Hippocampal formation (tissue), 2 donors: ENCODE measurements at places on chromosomes 1 and 21.

GRCh38 chr1:156401041-156401574, 32.1 kb downstream of the RHBG start:
- no peak for DNase-seq

DNA sequence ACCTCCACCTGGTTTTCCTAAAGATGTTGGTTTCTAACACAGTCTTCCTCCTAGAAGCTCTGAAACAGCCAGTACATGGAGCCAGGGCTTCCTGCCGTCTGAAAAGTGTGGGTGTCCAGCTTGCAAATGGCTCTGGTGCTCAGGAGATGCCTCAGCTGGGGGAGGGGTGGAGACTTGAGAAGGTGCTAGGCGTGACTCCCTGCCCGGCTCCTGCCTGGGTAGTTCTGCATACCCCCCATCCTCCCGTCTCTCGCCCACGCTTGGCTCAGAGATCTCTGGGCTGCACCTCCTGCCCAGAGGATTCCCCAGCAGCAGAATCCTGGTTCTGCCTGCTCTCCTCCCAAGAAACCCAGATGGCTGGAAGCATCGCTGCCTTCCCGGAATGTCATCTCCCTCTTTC, 16.9 kb downstream of the STUM start:
- DNase-seq: no peak

GRCh38 chr1:8104278-8105236, 78.4 kb upstream of the ERRFI1 start:
- DNase-seq: no peak

- no peak for DNase-seq
Observed at GRCh38 chr1:37433171-37433570, 41.2 kb upstream of the ZC3H12A start.

DNA sequence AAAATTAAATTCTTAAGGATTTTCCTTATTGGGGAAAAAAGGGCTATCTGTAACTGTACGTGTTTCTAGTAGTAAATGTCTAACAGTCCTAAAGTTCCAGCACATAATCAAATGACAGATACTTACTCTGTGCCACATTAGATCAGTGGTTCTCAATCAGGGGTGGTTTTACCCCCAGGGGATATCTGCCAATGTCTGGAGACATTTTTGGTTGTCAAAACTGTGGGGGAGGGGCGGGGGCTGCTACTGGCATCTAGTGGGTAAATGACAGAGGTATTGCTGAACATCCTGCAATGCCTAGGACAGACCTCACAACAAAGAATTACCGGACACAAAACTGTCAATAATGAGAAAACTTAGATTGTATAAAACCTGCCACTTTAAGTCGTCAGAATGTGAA, 33.4 kb upstream of the PTPRC start:
- DNase-seq: no peak

- DNase-seq: no peak
Observed at GRCh38 chr1:183044893-183045649, 21.9 kb downstream of the LAMC1 start.

DNA sequence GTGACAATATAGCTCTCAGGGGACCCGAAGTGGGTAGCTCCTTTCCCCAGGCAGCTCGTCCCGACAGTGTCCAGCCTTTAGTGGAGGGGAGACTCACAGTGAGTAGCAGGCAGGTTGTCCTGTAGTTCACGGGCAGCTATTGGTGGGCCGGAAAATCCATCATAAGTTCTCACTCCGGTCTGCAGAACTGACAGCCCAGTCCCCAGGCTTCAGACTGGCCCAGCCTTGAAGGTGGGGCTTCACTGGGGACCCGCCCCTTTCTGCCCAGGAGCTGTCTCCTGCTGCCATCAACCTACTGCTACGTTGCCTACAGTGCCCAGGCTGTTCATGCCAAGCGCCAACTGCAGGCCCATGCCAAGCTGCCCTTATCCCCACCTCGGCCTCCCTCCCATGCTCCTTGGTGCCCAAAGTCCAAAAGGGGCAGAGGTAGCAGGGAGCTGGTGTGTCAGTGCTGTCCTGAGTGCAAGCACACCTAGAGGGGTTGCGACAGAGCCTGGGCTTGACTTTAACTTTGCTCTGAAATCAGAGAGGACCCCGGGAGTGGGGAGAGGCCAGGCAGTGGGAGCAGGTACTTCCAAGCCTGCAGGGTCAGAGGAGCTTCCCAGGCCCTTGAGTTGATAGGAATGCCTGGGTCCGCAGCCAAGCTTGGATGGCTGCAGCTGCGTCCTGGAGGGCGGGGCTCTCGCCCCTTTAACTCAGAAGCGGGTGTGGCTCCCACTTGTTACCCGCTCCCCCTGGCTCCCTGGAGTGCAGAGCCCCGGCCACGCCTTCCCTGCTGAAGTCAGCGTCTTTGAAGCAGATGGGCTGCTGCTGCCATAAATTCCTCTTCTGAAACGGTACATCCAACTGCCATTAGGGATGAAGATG, 1144.3 kb upstream of the NCAM2 start:
- DNase-seq: no peak

DNA sequence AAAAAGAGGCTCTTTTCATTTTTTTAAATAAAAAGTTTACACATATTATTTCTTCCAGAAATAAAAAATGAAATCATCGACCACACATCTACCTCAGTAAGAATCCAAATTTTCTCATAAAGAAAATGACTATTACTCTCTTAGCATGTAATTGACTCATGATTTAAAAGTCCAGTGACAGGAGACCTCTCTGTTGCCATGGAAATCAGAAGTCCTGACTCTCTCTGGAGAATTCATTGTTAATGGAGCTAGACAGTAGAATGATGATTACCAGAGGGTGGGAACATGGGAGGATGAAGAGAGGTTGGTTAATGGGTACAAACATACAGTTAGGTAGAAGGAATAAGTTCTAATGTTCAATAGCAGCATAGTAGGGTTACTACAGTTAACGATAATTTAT, 5.0 kb upstream of the CLCA4 start:
- no peak for DNase-seq

DNA sequence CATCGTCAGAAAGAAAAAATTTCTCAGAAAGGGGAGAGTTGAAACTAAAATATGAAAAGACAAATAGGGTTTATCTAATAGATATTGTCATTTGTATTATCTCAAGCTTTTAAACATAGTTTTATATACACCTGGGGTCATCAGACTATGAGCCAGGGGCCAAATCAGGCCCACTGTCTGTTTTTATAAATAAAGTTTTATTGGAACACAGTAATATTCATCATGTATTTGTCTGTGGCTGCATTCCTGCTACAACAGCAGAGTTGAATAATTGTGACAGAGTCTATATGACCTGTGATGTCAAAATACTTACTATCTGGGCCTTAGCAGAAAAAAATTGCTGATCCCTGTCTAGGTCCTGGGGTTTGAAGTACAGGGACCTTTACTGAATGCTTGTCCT, 120.5 kb upstream of the RUNX1 start:
- DNase-seq: no peak

GRCh38 chr1:201713086-201713810, 115.7 kb upstream of the IPO9 start:
- DNase-seq: peak; percentile 78

- DNase-seq: no peak
Observed at GRCh38 chr21:24671901-24672300, 935.4 kb downstream of the MRPL39 start.

GRCh38 chr1:168297019-168297730, 16.5 kb downstream of the TBX19 start:
- DNase-seq: no peak

- DNase-seq: no peak
Observed at GRCh38 chr21:46253610-46254124, 25.1 kb upstream of the LSS start.

GRCh38 chr1:67753776-67754525, 69.0 kb downstream of the GADD45A start:
- no peak for DNase-seq

DNA sequence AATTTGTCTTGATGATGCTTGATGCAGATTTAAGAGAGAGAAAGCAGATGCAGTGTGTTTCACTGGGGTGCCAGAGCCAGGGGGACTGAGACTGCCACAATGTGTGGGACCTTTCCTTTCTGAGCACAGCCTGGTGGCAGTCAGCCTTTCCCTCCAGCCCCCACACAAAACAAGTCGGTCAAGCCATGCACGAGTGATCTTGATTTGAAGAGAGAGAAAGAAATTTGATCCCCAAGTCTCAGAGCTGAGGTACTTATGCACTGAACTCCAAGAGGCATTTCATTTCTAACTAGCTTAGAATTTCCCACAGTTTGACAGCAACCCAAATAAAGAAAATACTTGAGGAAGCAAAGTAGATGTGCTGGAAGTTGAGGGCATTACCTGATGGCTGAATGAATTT, 193.8 kb downstream of the ST6GALNAC3 start:
- DNase-seq: no peak

DNA sequence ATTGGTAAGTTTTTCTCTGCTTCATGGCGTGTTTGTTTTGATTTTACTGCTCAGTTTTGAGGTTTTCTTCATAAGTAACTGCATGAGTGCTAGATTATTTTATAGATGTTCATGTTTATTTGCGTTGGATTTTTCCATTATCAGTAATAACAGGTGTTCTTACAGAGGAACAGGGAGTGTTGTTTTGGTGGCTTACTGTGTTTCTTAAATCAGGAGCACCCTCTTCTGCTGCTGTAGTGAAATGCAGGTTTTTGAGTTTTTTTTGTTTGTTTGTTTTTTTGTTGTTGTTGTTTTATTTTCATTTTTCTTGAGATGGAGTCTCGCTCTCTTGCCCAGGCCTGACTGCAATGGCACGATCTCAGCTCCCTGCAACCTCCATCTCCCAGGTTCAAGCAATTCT, 32.6 kb downstream of the CTBS start:
- DNase-seq: no peak

DNA sequence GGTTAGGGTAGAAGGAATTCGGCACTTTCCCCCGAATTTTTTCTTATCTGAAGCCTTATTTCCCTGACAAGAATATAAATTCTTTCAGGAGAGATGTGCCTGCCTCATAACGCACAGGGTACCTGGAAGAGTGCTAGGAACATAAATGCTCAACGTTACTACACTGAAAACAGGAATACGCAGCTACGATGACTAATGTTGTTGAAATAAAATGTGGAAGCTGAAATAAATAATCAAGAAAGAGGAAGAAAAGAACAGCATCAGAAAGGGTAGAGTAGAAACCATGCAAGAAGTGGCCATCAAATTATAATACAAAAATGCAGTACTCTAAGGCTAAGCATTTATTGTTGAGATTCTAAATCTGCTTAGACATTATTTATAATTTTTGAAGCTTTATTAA, 33.9 kb downstream of the SLC66A1 start:
- DNase-seq: no peak

- no peak for DNase-seq
Observed at GRCh38 chr1:86441581-86441980, 17.6 kb downstream of the CLCA2 start.

GRCh38 chr1:218482683-218483082, 137.5 kb downstream of the TGFB2 start:
- no peak for DNase-seq

DNA sequence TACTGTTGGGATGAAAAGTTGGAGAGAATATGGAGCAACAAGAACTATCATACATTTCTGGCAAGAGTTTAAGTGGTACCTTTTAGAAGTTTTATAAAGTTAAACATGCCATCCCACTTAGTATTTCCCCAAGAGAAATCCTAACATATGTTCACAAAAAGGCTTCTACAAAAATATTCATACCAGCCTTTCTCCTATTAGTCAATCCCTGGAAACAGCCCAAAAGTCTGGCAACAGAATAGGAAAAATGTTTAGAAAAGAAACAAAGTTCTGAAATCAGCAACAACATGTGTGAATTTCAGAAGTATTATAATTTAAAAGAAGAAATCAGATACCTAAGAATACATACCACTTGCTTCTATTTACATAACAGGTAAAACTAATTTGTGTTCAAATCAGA, 271.0 kb downstream of the DSCAM start:
- DNase-seq: no peak

DNA sequence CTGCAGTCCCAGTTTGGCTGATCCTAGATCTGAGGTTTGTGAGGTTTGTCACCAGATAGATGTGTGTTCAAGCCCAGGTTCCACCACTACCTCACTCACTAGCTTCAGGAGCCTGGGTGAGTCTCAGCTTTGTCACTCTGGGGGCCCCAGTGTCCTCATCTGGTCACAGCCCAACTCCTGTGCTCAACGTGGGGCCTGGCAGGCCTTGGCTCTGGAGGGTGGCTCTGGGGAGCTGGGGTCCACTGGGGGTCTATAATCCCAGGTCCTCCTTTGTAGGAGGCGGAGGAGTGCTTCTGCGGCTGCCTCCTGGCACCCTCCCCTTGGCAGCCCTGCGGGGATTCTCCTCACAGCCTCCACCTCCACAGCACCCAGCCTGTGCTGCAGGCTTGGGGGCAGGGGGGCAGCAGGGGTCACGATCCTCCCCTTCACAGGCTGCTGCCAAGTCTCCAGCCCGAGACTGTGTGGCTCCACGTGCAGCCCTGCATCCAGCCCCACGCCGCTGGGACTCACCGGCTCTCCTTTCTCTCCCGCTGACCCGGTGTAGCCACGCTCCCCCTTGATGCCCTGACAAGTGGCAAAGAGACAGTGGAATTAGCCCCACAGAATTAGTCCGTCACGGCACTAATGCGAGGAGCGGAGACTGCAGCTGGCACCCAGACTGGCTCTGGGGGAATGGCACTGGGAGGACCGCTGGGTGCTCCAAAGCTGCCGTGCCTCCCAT, 22.5 kb upstream of the PEF1 start:
- no peak for DNase-seq

GRCh38 chr1:81307786-81308185, 492.9 kb upstream of the ADGRL2 start:
- DNase-seq: no peak

GRCh38 chr21:27838573-27838972, 871.7 kb upstream of the ADAMTS5 start:
- no peak for DNase-seq

DNA sequence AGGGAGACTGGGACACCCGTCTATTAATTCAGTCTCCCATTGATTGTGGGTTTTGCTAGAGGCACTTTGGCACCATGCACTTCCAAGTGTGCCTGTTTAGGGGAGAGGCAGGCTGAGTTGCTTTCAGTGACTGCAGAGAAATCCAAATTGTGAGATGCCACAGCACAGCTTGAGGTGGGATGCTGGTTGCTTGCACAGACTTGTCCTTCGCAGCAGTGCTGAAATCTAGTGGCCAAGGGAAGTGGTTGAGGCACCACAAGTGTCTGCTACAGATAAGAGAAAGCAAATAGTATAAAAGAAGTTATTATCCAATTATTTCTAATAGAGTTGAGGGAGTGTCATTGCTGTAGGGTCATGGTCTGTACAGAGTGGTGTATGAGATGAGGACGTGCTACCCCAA, 40.0 kb upstream of the APP start:
- no peak for DNase-seq

DNA sequence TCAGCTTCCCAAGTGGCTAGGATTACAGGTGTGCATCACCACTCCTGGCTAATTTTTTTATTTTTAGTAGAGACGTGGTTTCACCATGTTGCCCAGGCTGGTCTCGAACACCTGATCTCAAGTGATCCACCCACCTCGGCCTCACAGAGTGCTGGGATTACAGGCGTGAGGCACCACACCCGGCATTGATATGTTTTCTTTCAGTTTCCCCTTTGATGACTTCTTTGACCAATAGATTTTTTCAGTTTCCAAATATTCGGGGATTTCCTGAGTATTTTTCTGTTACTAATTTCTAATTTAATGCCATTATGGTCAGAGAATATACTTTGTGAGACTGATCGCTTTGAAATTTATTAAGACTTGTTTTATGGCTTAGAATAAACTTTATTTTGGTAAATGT, 406.1 kb downstream of the RYR2 start:
- no peak for DNase-seq
